Fibroblast of lung (primary cell): ENCODE measurements at places on chromosomes 13 and 19.

GRCh38 chr13:112165712-112166111, 98.8 kb downstream of the SOX1 start:
- DNase-seq: no peak

GRCh38 chr13:98490195-98490836, 86.6 kb downstream of the STK24 start:
- no peak for DNase-seq

GRCh38 chr13:50921706-50922105, 12.1 kb downstream of the RNASEH2B start:
- no peak for DNase-seq

GRCh38 chr13:109182777-109183465, 553.5 kb downstream of the MYO16 start:
- DNase-seq: no peak

DNA sequence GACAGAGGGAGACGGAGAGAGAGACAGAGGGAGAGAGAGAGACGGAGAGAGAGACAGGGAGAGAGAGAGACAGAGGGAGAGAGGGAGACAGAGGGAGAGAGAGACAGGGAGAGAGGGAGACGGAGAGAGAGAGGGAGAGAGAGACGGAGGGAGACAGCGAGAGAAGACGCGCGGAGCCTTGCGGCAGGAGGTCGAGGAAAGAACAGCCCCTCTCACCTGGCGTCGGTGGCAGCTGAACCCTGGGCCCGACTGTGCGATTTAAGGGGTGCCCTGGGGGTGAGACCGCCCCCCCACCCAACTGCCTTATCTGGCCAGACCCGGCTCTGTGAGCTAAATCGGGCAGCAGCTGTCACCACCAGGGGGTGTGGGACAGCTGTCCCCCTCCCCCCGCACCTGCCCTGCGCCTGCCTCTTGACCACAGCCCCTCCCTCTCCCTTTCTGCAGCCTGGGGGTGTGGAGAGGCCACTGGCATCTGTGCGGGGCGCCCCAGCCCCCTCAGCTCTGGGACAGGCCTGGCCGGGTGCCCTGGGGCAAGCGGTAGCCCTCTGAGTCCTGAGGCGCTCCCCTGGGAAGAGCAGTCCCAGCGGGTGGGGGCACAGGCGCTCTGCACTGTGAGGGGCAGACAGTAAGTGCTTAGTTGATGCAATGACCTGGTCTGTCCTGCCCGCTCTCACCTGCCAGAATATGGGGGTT, 10.8 kb downstream of the JOSD2 start:
- no peak for DNase-seq

DNA sequence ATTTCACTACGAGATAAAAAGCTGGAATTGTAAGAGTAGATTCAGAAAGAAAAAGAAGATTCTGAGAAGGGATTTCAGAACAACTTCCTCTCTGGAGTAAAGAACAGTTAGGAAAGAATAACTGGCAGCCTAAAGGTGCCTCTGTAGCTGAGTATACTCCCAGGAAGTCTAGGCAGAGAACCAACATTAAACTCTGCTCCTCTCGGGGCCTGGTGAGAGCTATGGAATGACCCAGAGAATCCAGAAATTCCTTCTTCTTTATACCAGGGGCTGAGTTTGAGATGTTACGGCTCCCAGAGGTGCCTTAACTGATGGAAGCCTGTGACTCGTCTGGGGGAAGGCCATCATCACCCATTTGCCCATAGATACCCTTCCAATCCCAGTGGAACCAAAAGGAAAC, 39.1 kb downstream of the FAM216B start:
- peak; percentile 14 for DNase-seq

DNA sequence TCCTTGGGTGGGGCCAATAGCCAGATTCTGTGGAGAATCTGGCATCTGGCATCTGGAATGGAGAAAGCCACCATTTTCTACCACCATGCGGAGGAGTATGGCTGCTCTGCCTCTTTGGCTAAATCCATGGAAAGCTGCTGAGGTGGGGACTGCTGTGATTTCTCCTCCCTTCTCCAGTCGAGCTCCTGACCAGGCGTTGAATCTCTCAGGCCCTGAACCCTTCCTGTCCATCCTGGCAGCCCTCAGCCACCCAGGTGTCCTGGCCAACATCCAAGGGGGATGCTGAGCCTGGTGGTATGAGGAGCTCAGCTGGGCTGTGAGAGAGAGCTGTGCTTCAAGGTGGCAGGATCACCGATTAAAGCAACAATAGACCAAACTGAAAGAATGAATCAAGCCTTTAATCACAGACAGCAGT, 17.4 kb upstream of the SIGLEC6 start:
- no peak for DNase-seq
